Type B pancreatic cell (in vitro differentiated cells): ENCODE measurements at places on chromosomes 7 and 10. TPM values are rescaled to one million over a fixed set of nuclear protein-coding genes. Genes with fewer than 3 reads are reported as not detected.

GRCh38 chr10:43775384-43775783, 126.7 kb upstream of the ZNF32 start:
- no peak for DNase-seq

DNA sequence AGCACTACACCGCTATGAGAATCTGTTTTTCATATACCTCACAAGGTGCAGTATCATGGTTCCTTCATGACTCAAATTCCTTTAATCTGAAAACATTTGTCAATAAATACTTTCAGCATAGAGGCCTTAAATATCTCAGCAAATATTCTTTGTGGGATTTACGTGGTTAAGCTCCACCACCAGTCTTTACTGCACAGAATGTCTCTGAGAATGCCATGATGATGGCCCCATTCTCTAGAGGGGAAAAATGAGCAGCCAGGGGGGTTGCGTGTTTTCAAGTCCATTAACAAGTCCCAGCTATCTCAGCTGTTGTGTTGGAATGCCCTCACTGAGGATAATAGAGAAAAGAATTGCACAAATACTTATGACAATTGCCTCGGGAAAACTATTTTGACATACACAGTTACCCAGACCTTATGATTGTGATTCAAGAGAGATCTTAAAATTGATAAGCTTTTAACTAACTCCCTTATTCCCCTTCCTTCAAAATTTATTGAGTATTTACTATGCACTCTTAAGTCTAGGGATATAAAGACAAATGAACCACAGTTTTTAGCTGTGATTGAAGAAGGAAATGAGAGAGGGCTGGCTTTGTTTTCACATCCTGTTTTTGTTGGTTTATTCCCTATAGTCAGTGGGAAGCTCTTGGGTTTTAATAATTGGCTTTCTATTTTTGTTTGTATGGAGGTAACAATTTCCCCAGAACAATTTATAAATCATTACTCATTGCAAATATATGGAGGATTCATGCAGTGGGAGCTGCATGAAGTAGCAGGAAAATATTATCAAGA, 176.5 kb upstream of the VWC2 start:
- DNase-seq = no peak

DNA sequence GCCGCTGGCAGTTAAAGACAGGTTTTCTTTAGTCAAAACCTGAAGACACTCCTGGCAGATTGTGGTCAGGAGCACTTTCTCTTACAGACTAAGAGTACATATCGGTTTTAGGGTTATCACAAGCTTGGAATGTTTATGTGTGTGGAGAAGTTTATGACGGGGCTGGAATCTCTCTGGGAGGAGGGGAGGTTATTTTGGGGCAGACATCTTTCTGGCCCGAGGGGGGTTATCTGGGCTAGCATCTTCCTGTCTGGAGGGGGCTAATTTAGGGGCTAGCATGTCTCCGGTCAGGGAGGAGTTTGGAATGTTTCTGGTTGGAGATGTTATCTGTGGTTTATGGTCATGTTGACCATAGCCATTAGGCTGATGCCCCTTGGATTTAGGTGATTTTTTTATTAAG, 141.2 kb upstream of the KIF5B start:
- DNase-seq = no peak

DNA sequence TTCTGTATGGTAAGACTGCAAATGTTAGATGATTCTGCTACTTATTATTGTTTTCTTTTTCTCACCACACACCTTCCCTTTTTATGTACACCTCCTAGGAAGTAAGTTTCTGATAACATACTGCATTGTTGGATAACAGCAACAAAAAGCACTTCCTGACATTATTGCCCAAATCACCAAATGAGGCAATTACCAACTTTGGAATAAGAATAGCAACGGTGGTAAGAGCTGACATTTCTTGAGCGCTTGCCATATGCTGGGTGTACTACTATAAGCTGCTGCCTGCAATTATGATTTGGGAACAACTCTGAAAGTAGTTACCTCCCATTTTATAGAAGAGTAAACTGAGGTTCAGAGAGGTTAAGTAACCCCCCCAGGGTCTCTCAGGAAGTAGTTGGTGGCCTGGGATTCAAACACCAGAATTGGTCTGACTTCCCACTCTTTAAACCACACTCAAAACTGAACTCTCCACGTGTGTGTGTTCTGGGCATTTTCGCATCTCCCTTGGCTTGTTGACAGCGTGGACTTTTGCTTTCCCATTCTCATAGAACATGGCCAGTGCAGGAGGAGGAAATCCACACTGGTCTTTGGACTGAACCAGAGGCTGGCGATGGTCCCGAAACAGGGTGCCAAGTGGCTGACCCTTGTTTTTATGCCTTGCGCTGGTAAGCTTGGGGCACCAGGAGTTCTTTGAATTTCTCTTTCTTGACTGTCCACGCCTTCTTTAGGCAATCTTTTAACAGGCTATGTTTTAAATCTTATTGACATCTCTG, 71.4 kb downstream of the TCF7L2 start:
- DNase-seq = no peak

- DNase-seq = no peak
Observed at GRCh38 chr10:34768261-34768971, 46.7 kb downstream of the PARD3 start.

GRCh38 chr7:104723001-104723400, 291.0 kb upstream of the KMT2E start:
- no peak for DNase-seq

DNA sequence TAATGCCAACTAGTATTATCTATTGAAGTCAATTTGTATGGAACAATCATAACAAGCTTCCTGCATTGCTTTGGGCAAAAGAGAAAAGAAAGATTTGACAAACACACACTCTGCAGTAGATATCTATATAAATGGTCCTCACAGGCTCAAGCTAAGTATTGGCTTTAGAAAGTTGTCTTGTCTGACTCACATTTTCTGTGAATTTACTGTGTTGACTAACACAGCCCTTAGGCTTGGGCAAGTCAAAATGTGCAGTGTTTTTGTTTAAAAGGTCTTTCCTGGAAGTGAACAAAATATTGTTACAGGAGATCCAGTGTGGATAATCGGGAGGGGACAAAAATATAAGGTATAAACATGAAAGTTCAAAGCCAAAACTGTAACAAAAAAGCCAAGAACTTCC, 194.4 kb downstream of the RELN start:
- DNase-seq = no peak

GRCh38 chr7:49371771-49372170, 401.7 kb upstream of the VWC2 start:
- no peak for DNase-seq

The CCDC6 gene
- total RNA-seq = 55.4 and 75.1 TPM in 2 replicates

The SPDYE16 gene
- 0.19 and 0.51 TPM in 2 replicates for total RNA-seq

The ZNF503 gene
- 86.7 and 88.4 TPM in 2 replicates for total RNA-seq
